Thoracic aorta endothelial cell (primary cell): ENCODE measurements at places on chromosomes 7 and 10. TPM values are rescaled to one million over a fixed set of nuclear protein-coding genes. Genes with fewer than 3 reads are reported as not detected.

The CASD1 gene
- total RNA-seq, result 18.0 and 19.0 TPM in 2 replicates

The EBLN1 gene
- total RNA-seq, result not detected in 2 replicates

The DLX6 gene
- total RNA-seq, result not detected in 2 replicates

The C10orf67 gene
- total RNA-seq, result not detected in 2 replicates

The TMEM176B gene
- total RNA-seq, result not detected in 2 replicates
